ENCODE measurements at places on chromosomes 3 and 15. TPM values are rescaled to one million over a fixed set of nuclear protein-coding genes. Genes with fewer than 3 reads are reported as not detected.

Gene CHRFAM7A
- total RNA-seq, result 2.3 TPM

Gene P2RY1
- total RNA-seq, result 0.82 TPM

Gene ADAMTSL3
- total RNA-seq, result 1.7 TPM

Gene PTX3
- 20.6 TPM for total RNA-seq

Gene ANO10
- total RNA-seq, result 14.1 TPM

Gene RNU5B-1
- not detected for total RNA-seq

Gene BBX
- total RNA-seq, result 51.8 TPM

Gene SNX22
- 1.9 TPM for total RNA-seq

Gene LCTL
- 8.1 TPM for total RNA-seq

Gene ANKRD63
- total RNA-seq, result 0.37 TPM

Gene OXSR1
- total RNA-seq, result 40.4 TPM

Gene LACTB
- total RNA-seq, result 14.1 TPM

Gene MESP2
- total RNA-seq, result 0.74 TPM

Gene WDR93
- not detected for total RNA-seq

Gene SNTN
- not detected for total RNA-seq

Gene LRRK1
- 8.4 TPM for total RNA-seq

Gene CFAP91
- 0.50 TPM for total RNA-seq

Gene KIF9
- total RNA-seq, result 28.0 TPM

Gene GOLGA8T
- total RNA-seq, result not detected

Gene ERICH6
- total RNA-seq, result not detected

Gene COL6A6
- total RNA-seq, result not detected

Gene SLC22A14
- total RNA-seq, result 0.29 TPM

Gene CIP2A
- total RNA-seq, result 30.4 TPM

Gene ADIPOQ
- total RNA-seq, result not detected

Gene POLQ
- total RNA-seq, result 13.3 TPM

Gene GOLGA6B
- total RNA-seq, result not detected

Gene VEPH1
- total RNA-seq, result 5.7 TPM

All from A375 (cell line).